ENCODE measurements at places on chromosomes 12 and 14.

- no peak for DNase-seq
Observed at GRCh38 chr12:122753319-122753650, 661 bp downstream of the DENR start.

DNA sequence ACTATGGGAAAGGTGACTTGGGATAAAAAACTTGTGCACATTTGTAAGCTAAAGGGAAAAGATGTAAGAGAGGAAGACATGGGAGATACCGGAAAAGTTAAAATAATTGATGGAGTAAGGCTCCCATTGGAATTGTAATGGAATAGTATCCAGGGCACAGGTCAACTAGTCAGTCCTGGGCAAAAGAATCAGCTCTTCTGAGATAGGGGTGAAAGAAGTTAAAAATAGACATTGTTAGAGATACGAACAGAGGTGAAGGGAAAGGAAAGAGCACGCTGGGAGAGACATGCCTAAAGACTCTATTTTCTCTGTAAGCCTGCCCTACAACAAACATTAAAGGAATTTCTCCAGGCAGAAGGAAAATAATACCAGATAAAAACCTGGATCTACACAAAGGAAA, 101.6 kb downstream of the SLC41A2 start:
- no peak for DNase-seq

- no peak for DNase-seq
Observed at GRCh38 chr12:68162374-68162773, 2.8 kb upstream of the IFNG start.

GRCh38 chr14:80977221-80977620, 21.8 kb downstream of the TSHR start:
- no peak for DNase-seq

GRCh38 chr12:93130366-93131054, 201.4 kb upstream of the EEA1 start:
- DNase-seq = no peak

- DNase-seq = peak; percentile 82
Observed at GRCh38 chr12:49232940-49233841, 31.7 kb upstream of the TUBA1C start.

GRCh38 chr12:6376079-6376869, 911 bp upstream of the SCNN1A start:
- DNase-seq = no peak

- no peak for DNase-seq
Observed at GRCh38 chr12:102429211-102430154, 50.9 kb downstream of the IGF1 start.

GRCh38 chr12:108381787-108382436, 42.8 kb upstream of the CMKLR1 start:
- no peak for DNase-seq

DNA sequence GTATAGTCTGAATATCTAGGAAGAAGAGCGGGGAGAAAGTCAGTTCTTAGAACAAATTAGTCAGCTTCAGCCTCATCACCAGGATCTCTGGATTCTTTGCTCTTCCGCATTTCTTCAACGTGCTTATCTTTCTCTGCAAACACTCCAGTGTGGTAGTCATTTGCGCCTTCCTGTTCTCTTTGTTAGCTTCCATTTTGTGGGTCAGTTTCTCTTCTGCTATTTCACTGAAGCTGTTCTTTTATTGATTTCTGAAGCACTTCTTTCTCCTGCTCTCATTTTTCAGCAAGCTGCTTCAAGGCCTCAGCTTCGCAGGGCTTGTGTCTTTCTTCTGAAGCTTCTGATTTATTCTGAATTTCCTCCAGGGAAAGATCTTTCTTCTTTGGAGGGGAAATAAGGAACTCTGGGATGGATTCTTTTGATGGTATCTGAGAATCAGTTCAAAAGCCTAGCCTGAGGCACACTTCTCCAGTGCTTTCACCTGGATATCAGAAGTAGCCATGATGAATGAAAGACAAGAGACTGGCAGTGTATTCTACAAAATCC, 13.5 kb downstream of the AMN1 start:
- DNase-seq = no peak

GRCh38 chr12:13196130-13196921, at the start of gene EMP1:
TSS of gene EMP1 (plus strand) at chr12:13196726. CDS start at chr12:13211511, 14,785 bp downstream.
- no peak for DNase-seq

GRCh38 chr14:32129124-32129523, 52.0 kb downstream of the ARHGAP5 start:
- no peak for DNase-seq

- no peak for DNase-seq
Observed at GRCh38 chr12:68279227-68280054, 26.0 kb upstream of the IL22 start.

GRCh38 chr12:132653567-132654290, 33.4 kb downstream of the POLE start:
- no peak for DNase-seq

GRCh38 chr12:48157889-48158370, 615 bp upstream of the ASB8 start:
- DNase-seq = no peak

- DNase-seq = no peak
Observed at GRCh38 chr14:59465316-59466135, at the start of gene GPR135. TSS of gene GPR135 (minus strand) at chr14:59465380. CDS start at chr14:59465226, 154 bp downstream.
